Thymus (tissue), 14 donors: ENCODE measurements at places on chromosomes 16 and 17.
A peak's percentile ranks its signal among the peaks of the same experiment; 100 is the strongest.

- no peak for DNase-seq
Observed at GRCh38 chr17:57286399-57287105, 30.2 kb downstream of the MSI2 start.

- DNase-seq, result peak; percentile 3
Observed at GRCh38 chr17:51398687-51399086, 138.3 kb downstream of the UTP18 start.

DNA sequence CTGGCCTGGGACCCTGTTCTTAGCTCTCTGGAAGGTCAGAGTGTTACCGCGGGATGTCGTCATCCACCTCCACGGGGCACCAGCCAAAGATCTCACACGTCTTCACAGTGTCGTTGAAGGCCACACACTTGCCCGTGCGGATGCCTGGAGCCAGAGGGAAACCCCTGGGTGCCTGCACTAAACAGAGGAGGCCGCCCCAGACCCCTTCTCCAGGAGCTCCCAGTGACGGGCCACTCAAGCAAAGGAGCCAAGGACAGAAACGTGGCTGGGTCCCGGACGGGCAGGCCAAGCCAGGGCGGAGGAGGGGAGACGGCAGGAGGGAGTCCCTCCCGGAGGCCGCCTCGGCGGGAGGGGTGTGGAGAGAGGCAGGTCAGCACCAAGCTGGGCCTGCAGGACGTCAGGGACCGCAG, 11.0 kb upstream of the CAMKK1 start:
- DNase-seq, result no peak

GRCh38 chr17:42548070-42548837, 4.5 kb upstream of the HSD17B1 start:
- no peak for DNase-seq

GRCh38 chr17:3944485-3945388, 19.5 kb downstream of the ATP2A3 start:
- DNase-seq, result no peak

DNA sequence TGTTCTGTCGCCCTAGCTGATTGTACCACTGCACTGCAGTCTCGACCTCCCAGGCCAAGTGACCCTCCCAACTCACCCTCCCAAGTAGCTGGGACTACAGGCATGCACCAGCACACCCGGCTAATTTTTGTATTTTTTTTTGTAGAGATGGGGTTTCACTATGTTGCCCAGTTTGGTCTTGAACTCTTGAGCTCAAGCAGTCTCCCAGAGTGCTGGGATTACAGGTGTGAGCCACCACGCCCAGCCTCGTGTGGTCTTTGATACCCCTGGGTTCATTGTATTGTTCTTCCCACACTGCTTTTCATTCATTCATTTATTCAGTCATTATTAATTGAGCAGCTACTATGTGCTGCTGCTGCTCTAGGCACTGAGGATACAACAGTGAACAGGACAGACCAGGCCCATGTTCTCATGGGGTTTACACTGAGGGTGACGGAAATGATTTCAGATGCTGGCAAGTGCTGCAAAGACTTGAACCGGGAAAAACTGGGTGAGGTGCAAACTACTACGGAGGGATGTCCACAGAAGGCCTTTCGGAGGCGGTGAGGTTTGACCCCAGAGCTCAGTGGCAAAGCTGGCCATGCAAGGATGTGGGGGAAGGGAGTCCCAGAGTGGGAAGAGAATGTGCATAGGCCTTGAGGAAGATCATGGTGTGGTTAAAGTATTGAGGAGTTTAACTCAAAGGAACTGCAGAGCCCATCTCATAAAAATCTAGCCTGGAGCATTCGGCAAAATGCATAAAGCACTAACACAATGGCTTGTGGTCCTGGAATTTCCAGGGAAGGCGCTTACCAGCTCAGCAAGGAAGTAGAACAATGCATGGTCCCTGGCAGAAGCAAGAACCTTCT, 10.9 kb downstream of the ABCC1 start:
- DNase-seq, result no peak

GRCh38 chr17:73498176-73498575, 146.1 kb downstream of the SDK2 start:
- no peak for DNase-seq

DNA sequence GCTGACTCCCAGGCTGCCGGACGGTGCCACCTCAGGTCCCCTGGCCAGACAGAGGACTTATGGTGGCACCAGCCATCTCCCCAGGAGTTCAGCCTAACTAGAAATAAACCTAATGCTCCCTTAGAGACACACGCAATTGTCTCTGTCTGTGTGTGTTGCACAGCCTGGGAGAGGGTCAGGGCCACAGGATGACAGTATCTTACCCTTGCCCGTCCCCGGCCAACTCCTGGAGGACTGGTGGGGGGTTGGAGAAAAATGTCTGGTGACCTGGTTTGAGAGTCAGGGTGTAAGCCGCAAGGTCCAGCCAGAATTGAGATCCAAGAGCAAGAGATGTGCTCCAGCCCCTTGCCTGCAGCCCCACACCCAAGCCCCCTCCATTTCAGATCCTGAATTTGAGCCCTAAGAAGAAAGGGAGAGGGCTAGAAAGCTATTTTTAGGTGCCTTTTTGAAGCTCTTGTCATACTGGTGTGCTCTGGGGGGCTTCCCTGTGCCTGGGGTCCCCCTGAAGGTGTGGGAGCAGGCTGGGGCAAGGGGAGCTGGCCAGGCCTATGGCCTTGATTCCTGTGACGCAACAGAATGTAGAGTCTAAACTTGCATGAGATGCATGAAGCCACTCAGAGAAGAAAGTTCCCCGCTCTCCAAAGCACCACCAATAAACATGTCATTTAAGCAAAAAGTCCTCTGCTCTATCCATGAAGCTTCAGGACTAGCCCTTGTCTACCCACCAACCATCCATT, 12.9 kb downstream of the ZNF319 start:
- no peak for DNase-seq

- no peak for DNase-seq
Observed at GRCh38 chr17:38590988-38591758, 14.6 kb downstream of the SRCIN1 start.

DNA sequence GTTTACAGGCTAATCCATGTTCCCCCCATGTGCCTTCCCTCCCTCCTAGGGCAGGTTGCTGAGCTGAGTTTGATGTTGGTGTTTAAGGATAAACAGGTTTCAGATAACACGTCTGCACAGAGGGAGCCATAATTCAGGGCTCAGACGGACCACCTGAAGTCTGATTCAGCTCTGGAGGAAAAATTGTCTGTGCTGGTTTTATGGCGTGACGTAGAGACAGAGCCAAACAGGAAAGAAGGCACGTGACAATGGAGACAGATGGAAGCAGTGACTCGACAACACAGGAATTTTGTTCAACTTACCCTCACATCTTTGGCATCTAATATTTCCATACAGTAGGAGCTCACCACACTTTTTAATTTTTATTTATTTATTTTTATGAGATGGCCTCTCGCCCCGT, 10.7 kb upstream of the USP10 start:
- DNase-seq, result no peak

GRCh38 chr16:4693956-4694641, 737 bp downstream of the NUDT16L1 start:
- peak; percentile 51 for DNase-seq

DNA sequence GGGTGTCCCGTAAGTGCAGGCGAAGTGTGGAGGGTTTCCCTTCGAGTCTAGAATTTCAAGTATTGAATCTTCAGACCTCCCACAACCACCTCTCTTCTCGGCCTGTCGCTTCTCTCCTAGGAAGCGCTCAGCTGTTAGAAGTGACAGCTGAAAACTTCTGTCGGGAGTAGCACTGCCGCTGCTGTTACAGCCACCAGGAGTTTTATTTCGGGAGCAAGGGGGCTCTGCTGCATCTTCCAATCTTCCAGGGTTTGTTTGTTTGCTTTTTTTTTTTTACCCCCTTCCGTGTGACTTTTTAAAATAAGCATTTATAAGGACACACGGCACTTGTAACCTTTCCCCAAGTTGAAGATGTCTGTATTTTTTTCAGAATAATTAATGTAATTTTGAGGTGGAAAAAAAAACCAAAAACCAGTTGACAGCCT, 767 bp downstream of the RPS6KB1 start:
- DNase-seq, result peak; percentile 69
